ENCODE measurements at places on chromosomes 1 and 21.
A peak's percentile ranks its signal among the peaks of the same experiment; 100 is the strongest.

- no peak for DNase-seq
Measured at GRCh38 chr1:231420959-231421545, 1.0 kb downstream of the EGLN1 start.

GRCh38 chr1:235817101-235817728, 49.5 kb downstream of the LYST start:
- peak; percentile 24 for DNase-seq

- DNase-seq: no peak
Measured at GRCh38 chr1:87796471-87796901, 467.8 kb downstream of the LMO4 start.

DNA sequence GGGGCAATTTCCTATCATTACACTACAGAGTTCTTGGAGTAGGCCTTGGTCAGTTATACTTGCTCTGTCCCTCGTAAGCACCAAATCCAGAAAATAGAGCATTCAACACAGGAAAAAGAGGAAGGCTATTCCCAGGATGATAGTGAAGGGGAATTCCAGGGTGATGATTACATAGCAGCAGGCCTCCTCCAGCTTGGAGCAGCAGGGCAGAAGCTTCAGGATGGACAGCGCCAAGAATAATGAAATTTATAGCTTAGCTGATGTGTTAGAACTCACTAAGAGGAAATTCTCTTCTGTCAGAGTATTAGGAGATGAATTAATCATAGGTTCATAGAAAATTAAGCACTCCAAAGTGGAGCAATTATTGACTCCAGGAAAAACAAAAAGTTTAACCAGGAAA, 10.8 kb upstream of the SMAP2 start:
- DNase-seq: no peak

- DNase-seq: no peak
Measured at GRCh38 chr1:243507672-243508302, 251.9 kb downstream of the SDCCAG8 start.

DNA sequence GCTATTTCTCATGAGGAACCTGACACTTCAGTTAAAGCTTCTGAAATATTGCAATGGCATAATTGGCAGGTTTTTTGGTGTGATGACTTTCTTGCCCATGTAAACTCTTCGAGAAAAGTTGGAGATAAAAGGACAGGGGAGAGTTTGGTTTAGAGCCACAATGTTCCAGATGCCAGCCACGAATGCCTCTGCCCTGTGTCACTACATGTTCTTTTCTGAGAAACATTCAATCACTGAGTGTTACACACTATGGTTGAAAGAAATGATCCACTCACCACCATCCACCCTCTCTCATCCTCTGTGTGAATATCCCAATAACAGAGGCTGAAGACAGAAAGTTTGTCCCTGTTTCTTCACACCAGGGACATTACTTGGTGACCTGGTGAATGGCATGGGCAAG, 66.4 kb downstream of the TNFSF4 start:
- DNase-seq: no peak

- no peak for DNase-seq
Measured at GRCh38 chr1:229582715-229583114, 24.2 kb upstream of the ABCB10 start.

DNA sequence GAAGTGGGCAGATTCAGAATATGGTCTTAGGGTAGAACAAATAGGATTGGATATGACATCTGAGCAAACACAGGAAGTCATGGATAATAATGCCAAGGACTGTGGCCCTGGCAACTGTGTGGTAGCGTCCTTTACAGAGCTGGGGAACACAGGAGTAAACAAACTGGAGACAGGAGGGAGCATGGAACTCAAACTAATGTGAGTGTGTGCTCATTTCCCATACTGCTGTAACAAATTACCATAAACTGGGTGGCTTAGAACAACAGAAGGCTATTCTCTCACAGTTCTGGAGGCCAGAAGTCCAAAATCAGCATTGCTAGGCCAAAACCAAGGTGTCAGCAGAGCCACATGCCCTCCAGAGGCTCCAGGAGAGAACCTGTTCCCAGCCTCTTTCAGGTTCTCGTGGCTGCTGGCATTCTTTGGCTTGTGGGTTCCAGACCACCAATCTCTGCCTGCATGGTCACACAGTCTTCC, 106.4 kb downstream of the TGFBR3 start:
- peak; percentile 81 for DNase-seq

DNA sequence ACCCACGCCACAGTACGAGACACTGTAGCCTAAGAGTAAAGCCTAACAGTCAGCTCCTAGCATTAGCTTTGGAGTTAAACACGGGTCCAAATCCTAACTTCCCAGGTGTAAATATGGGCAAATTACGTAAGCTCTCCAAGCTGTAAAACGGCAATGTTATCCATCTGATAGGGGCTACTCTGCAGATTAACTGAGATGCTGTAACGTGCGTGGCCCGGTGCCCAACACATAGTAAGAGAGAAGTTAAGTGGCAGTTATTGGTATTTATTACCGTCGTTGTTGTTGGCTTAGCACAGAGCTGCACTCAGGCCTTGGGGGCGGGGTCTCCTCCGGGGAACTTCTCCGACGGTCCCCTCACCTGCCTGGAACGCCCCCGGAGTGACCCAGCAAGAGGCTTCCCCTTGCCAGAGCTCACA, 457 bp downstream of the TRAPPC3 start:
- no peak for DNase-seq

DNA sequence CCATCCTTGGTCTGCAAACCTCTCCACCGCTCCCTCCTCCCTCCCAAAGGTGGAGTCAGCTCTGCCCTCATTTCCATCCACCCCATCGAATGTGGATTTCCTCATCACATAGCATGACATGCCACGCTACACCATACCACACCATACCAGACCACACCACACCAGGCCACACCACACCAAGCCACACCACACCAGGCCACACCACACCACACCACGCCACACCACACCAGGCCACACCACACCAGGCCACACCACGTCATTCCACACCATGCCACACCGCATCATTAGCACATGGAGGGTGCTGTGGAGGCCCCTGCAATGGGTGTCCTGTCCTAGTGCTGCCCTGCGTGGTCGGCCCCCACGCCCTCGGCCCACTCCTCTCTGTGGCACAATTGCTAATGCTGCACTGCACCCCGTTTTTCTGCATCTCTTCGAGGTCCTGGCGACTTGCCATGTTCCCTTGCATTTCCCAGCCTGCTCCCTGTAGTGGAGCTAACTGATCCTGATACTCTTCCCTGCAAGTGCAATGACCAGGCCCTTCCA, 11.3 kb downstream of the DFFB start:
- DNase-seq: no peak

GRCh38 chr1:30787266-30787665, 29.7 kb upstream of the LAPTM5 start:
- DNase-seq: no peak

- no peak for DNase-seq
Measured at GRCh38 chr1:107098961-107099360, 41.9 kb upstream of the NTNG1 start.

GRCh38 chr1:64337475-64337874, 132.5 kb upstream of the CACHD1 start:
- DNase-seq: no peak

GRCh38 chr1:15332952-15333715, 76.6 kb upstream of the EFHD2 start:
- no peak for DNase-seq

DNA sequence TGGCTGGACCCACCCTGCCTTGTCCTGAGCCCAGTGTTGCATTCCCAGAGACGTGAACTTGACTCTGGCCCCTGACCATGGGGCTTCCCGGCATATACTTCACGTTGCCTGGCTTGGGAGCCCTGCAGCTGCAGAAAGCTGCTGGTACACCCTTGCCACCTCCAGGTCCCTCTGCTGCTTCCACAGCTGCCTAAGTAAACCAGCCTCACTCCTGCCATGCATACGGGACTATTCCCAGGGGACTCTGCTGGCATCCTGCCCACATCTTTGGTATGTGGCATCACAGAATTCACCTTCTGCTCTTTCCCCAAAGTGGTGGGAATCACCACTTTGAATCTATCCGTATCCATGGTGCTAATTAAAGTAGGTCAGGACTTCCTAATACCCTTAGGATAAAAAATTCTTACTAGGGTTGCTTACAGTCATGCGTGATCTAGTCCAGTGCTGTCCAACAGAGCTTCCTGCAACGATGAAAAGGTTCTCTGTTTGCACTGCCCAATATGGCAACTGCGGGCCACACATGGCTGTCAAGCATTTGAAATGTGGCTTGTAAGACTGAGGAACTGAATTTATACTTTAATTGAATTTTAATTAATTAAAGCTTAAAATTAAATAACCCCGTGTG, 203.0 kb downstream of the GRIK3 start:
- DNase-seq: peak; percentile 59

GRCh38 chr1:48930011-48930410, 153.3 kb upstream of the BEND5 start:
- no peak for DNase-seq

GRCh38 chr1:26791626-26792025, 3.9 kb downstream of the PIGV start:
- DNase-seq: no peak

DNA sequence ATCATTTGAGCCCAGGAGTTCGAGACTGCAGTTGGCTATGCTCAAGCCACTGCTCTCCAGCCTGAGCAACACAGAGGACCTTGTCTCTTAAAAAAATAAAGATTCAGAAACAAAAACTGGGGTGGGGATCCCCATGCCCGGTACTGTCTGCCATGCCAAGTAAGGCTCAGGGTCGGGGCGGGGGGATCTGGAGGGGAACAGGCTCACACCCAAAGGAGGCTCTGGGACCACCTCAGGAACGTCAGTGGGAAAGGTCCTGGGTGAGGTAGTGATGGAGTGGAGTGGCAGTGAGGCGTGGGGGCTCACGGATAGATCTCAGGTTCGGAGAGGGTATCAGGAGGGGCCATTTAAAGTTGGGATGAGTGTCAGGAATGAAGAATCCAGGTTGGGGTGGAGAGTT, 765 bp upstream of the S100A4 start:
- no peak for DNase-seq

- no peak for DNase-seq
Measured at GRCh38 chr1:167676916-167677848, 44.6 kb upstream of the MPZL1 start.

DNA sequence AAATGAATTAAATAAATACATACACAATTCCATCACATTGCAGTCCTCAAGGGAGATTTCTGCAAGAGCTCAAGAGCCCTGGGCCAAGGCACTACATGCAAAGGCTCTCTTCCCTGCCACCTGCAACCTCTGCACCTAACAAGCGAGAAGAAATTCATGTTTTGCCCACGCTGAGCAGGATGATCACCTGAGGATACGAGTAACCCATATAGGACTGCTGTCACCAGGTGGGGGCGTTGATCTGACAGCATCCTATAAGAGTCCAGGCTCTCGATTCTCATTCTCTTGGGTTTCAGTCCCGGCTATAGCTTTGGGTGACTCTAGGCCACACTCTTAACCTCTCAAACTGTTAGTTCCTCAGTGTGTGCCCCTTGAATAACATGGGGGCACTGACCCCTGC, 18.7 kb upstream of the SPOCD1 start:
- no peak for DNase-seq

DNA sequence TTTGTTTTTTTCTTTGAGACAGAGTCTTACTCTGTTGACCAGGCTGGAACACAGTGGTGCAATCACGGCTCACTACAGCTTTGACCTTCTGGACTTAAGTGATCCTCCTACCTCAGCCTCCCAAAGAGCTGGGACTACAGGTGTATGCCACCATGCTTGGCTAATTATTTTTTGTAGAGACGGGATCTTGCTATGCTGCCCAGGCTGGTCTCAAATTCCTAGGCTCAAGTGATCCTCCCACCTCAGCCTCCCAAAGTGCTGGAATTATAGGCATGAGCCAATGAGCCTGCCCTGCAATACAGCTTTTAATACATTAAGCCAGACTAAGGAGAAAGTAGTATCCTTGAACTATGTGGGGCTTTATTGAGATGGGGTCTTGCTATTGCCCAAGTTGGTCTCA, 16.6 kb upstream of the EXOSC10 start:
- DNase-seq: no peak

- no peak for DNase-seq
Measured at GRCh38 chr1:21530368-21531016, 21.3 kb downstream of the ALPL start.
